ENCODE measurements at places on chromosomes 3 and 15.

DNA sequence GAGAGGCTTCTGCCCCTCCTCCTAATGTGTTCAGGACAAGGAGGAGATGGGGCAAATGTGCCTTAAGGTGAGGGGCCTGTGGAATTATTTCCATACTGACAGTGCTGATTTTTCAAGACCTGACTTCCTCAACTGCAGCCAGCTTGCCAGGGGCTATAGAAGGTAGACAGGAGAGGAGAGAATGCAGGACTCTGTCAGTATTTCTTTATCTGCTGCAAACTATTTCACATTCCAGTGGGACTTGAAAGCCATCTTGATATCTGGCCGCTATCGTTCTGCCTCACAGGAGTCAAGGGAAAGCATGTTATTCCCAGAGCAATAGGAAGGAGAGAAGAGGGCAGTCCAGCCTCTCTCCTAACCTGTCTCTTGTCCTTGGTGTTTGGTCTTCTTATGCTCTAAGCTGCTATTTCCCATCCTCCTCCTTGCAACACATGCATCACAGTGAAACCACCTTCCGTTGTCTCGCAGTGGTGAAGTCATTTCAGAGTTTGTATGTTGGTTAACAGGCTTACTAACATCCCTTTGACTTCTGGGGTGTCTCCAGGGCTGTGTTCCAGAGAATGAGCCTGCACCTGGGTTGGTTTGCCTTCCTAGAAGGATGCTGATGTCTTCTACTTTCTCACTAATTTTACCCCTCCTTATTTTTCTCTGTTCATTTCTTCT is 95.1 kb upstream of the MRPS22 start:
- peak; percentile 6 for DNase-seq

GRCh38 chr15:64216730-64217428 is 54.1 kb upstream of the PPIB start:
- peak; percentile 6 for DNase-seq

DNA sequence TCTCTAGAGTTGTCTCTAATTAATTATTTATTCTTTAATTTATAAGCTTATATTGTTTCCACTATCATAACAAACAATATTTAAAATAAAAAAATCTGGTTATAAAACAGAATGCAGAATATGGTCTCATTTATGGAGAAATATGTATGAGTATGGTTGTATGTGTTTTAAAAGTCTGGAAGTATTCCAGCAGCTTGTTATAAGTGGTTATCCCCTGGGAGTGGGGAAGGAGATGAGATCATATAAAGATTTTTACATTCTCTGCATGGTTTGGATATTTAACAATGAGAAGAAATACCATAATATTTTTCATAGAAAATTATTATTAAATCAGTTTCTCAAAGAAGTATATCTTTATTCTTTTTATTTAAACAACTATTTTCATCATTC is 135.4 kb upstream of the MB21D2 start:
- DNase-seq = no peak

DNA sequence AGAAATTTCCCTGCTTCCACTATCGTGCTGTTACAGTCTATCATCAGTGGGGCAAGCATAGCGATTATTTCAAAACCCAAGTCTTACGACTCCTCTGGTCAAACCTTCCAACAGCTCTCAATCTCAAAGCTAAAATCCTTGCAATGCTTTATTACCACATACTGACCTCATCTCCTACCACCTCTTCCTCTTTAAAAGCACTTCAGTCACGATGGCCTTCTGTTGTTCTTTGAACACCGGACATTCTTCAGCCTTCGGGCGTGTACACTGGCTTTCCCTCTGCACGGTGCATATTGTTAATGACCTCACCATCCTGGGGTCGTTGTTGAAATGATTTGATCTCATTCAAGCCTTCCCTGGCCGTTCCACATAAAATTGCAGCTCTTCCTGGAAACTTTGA is 31.1 kb downstream of the MAGEL2 start:
- DNase-seq = no peak

DNA sequence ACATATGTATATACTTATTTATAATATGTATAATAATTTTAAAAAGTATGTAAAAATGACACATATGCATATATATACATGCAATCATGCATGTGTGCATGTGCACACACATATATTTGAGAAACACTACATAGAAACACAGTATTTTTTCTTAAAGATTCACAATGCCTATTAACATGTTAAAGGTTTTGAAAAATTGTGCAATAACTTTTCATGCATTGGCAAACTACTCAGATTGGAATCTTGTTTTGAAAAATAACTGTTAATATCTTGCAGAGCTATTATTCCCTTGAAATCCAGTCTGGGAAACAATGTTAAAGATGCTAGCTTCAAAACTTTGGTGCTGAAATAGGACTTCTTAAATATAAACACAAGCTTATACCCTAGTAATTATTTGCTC is 256.2 kb upstream of the P2RY1 start:
- no peak for DNase-seq

DNA sequence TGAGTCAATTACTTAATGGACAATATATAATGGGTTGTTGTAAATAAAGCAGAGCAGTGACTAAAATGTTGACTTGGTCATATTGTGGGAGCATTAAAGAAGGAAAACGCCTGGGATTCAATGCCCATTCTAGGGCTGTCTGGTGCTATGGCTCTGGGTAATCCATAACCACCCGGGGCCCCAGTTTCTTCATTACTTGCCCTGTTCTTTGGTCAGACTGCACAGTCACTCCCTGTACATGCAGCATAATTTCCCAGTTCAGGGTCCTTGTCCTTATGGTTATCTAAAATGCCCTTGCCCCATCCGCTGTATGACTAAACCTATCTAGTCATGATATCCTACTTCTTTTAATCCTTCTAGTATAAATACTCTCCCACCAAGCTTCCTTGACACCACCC is 27.5 kb upstream of the DENND4A start:
- peak; percentile 75 for DNase-seq

DNA sequence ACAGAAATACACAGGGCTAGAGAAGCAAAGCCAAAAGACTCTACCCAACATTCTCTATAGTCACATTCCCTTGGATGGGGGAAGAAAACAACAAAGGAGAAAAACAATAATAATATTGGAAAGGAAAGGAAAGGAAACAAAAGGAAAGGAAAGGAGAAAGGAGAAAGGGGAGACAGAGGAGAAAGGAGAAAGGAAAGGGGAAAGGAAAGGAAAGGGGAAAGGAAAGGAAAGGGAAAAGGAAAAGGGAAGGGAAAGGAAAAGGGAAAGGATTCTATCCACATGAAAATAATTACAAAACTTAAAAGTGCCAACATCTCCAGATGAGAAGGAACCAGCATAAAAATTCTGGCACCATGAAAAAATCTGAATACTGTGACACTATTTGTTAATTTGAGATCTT is 54.1 kb upstream of the MNS1 start:
- DNase-seq = no peak

- DNase-seq = no peak
Measured at GRCh38 chr3:188750617-188751016, 421.2 kb upstream of the TPRG1 start.

DNA sequence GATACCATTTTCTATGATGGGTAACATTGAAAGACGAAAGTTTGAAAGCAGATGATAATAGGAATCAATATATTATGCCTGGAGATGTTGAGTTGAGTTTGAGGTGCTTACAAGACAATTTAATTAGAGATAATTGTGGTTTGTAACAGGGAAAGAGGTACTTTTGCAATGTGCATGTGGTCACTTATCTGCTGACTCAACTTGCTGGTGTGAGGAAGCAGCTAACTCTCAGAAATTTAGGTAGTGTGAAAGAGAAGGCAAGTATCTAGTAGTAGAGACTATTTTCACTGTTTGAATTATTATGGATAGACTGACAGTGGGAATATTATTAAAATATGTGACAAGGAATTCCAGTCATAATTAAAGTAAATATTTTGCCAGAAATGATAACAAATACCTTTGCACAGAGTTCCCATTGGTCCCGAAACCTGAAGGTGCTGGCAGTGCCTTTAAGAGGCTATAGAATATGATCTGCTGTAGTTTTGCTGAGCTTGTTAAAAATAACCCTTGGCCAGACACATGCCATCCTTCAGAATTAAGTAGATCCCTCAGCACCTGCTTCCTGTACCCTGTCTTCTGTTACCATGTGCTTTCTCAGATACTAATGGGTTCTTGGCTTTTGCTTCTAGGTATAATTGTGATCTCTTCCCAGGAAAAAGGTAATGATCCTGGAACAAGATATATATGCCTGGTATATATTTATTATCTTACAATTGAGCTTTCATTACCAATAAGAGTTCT is 315.9 kb downstream of the BCHE start:
- peak; percentile 45 for DNase-seq

DNA sequence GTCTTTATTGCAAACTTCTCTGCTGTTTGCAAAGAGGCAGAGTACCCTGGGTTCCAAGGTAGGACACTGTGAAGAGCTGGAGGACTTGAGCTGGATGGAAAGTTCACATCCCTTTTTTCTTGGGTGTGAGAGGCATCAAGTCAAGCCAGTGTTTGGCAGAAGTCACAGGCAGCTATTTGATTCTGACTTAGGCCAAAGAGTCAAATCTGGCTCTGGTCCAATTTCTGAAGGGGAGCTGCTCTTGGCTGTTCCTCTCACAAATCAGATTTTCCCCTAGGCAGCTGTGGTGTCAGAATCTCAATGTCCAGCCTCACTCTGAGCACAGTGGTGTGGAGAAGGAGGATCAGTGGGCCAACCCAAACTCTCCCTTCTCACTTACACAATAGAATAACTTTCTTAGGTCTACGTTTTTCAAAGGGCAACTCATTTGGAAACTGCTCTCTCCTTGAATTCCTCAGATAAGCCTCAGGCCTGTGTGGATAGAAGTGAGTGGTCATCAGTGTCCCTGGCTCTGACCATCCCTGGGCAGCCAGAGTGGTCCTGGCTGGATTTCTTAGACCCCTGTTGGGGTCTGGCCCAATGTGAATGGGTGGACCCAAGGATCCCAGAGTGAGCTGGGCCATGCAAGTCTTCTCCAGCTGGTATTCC is 18.2 kb upstream of the AMOTL2 start:
- peak; percentile 19 for DNase-seq

- DNase-seq = peak; percentile 4
Measured at GRCh38 chr3:140093742-140094141, 158.8 kb downstream of the CLSTN2 start.
